ENCODE measurements at places on chromosomes 6 and 20.

- DNase-seq: no peak
These were observed 36.6 kb downstream of the ABRACL start for GRCh38 chr6:139064981-139065665.

- DNase-seq: no peak
These were observed 636.3 kb upstream of the IMPG1 start for GRCh38 chr6:76708641-76709331.

DNA sequence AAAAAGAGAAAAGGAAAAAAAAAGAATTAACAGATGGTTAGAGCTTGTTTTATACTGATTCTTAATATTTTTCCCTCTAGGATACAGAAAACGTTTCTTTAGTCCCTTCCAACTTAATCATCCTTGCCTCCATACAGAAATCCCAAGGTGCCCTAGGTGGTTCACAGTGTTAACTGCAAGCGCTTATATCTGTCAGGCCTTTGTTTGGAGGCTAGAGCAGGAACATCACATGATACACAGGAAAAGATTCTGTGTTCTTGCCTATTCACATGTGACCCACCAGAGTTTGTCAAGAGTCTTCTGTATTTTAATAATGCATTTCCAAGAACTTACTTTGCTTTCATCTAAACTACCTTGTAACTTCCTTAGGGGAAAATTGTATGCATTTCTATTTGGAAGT is 31.3 kb downstream of the ANKRD6 start:
- DNase-seq: no peak

DNA sequence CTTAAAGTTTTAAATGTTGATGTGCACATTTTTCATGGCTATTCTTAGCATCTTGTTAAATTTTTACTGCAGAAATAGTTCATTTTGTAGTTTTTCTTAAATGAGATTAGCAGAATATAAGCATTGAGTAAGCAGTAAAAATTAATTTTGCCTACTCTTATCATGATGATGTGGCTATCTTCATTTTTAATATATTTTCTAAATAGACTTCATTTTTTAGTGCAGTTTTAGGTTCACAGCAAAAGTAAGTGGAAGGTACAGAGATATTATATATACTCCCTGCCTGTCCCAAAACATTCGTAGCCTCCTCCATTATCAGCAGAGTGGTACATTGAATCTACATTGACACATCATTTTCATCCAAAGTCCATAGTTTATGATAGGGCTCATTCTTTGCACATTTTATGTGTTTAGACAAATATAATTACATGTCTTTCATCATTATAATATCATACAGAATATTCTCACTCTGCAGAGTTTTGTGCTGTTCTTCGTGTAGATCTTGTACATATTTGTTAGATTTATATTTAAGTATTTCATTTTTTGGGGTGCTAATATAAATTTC is 13.7 kb downstream of the STXBP5 start:
- no peak for DNase-seq

GRCh38 chr20:37294262-37294981 is 5.0 kb downstream of the MANBAL start:
- no peak for DNase-seq

GRCh38 chr6:166750108-166750793 is 123.2 kb upstream of the RPS6KA2 start:
- DNase-seq: no peak

- DNase-seq: no peak
These were observed 18.9 kb downstream of the TREML1 start for GRCh38 chr6:41135062-41135832.

DNA sequence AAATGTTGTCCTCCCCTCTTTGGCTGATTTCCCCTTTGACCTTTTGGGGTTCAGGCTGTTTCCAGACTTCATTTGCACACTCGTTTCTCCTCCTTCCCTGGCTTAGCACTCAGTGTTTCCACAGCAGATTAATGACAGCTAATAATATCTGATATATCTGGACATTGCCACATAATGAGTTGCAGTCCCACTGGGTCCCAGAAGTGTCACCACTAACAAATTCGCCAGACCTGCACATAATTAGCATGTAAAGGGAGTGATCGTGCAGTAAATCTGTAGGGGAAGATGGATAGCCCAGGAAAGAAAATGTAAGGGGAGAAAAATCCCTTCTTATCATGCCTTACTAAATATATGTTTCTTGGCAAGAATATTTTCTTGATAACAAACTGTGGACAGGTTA is 922.1 kb downstream of the TFAP2A start:
- DNase-seq: no peak

DNA sequence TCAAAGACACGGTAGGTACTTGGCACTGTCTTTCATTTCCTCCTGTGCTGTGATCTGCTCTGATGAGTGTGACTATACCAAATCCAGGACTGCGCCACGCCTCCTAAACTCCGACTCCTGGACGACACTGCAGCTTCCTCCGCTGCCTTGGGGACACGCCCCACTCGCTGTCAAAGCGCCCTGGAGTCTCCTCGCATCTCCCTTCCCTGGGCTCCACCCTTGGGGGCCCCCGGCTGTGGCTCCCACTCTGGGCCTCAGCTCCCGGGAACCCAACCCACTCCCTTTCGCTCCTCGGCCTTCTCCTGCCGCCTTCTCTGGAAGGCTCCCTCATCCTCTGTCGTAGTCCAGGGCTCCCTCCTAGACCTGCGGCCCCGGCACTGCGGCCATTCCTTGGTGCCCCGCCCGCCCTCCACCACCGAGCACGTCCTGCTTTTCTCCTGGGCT is 61.2 kb downstream of the RSPH3 start:
- no peak for DNase-seq

GRCh38 chr6:54114991-54115390 is 3.7 kb downstream of the MLIP start:
- no peak for DNase-seq

DNA sequence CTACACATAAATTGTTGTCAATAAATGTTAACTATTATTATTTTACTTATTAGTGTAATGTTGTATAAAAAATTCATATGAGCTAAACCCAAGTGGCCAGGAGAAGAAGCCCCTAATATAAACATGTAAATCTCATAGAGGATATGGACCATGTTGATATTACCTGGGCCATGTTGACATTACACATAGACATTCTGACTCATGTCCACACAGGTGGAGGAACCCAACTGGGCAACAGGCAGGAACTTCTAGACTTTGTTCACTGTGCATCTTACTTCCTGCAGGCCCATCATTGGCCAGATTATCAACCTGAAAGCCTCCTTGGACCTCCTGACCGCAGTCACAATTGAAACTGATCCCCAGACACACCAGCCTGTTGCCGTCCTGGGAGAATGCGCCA is 7.2 kb downstream of the BPIFA2 start:
- DNase-seq: no peak

GRCh38 chr6:24901698-24902328 is 33.9 kb downstream of the RIPOR2 start:
- DNase-seq: no peak

GRCh38 chr20:37042986-37043972 is 52.5 kb downstream of the RBL1 start:
- no peak for DNase-seq

DNA sequence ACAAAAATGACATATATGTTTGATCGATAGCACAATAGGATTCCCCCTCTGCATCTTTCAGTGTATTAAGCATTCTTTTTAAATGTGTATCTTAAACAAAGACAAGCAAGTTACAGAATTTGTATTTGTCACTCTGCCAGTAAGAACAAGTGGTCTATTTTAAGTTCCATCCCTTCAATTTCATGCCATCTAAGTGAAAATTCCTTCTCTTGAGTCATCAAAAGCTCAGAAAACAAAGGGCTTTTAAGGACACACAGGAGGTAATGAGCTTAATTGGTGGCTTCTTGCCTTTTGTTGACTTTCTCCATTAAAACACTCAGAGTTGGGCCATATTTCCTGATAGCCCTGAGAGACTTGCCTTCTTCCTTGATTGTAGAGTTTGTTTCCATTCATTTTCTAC is 547.8 kb downstream of the TENT5A start:
- no peak for DNase-seq

DNA sequence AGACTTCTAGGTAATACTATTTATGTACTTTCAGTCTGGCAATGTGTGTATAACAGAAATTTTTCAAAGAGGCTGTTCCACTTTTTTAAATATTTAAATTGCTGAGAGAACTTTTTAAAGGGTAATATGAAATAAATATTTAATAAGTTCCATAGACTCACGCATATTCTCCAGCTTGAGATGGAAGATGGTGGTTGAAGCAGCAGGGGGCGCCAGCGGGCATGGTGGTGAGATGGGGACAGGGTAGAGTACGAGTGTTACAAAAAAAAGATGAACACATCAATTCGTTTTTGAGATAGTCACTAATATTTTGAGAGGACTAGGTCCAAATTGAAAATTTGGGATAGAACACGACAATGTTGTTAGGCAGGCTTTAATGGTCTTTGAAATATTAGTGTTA is 68.4 kb downstream of the RSPO3 start:
- DNase-seq: no peak

DNA sequence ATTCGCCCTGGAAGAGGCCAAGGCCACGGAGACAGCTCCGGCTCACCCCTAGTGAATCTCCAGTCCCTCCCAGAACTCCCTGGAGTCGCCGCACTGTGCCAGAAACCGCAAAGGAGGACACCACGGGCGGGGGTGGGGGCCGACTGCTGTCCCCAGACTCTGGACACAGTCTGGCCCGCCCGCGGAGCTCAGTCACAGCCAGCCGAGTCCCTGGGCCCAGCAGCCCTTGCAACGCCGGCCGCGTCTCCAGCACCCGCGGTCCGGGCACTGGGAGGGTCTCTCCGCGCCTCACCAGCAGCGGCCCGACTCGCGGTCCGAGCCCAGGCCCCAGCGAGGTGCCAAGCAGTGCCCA is 518 bp downstream of the PEX6 start:
- DNase-seq: no peak

DNA sequence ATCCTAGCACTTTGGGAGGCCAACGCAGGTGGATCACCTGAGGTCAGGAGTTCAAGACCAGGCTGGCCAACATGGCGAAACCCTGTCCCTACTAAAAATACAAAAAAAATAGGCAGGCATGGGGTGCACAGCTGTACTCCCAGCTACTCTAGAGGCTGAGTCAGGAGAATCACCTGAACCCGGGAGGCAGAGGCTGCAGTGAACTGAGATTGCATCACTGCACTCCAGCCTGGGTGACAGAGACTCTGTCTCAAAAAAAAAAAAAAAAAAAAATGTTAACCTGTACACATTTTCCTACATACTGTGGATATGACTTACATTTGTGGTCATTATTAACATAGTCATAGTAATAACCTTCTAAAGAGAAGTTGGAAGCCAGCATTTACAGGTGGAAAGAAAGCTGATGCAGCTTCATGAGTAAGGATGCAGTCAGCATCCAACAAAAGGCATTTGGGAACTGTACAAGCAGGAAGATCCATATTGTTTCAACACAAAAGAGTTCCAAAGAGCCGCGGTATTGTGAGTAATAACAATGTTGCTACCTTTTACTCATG is 186.2 kb downstream of the GPX5 start:
- DNase-seq: no peak

DNA sequence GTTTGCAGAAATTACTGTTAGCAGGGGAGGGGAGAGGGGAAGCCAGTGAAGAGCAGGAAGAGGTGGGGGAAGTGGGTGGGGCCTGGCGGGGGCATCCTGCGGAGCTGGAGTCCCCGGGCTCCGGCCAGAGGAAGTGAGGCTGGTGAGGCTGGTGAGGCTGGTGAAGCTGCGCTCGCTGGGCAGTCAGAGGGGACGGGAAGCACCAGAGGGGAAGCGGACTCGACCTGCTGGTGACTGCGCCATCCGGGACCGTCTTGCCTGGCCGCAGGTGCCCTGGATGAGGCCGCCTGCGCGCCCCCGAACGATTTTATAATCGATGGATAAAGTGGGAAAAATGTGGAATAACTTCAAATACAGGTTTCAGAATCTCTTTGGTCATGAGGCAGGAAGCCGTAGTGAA is 635.3 kb upstream of the MARCKS start:
- no peak for DNase-seq

DNA sequence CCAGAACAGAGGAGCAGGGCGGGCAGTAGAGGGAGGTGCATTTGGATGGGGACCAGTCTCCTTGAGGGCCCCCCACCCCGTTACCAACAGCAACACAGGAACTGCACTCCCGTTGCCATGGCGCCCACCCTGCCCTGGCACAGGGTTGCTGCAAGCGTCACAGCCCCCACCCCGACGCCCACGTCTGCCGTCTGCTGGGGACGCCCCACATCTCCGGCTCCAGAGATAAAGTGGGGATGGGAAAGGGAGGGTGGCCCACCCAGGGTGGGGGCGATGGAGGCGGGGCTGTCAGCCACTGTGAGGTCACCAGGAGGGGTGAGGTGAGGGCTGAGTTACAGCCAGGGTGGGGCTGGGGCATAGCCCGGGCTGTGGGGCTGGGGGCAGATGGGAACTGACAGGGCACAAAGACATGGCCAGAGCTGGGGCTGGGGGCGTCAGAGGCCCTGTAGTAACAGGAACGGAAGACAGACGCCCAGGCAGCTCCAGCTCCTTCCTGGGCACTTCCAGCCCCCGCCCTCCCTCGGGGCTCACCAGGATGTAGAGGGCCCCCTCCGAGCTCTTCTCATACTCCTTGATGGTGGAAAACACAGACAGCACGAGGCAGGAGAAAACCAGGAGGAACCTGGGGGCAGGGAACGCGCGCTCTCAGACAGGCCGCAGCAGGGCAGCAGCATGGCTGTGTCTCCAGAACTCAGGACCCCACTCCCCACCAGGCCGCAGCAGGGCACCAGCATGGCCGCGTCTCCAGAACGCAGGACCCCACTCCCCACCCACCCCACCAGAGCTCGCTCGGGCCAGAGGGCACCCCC is 26.0 kb downstream of the KCNQ2 start:
- no peak for DNase-seq

DNA sequence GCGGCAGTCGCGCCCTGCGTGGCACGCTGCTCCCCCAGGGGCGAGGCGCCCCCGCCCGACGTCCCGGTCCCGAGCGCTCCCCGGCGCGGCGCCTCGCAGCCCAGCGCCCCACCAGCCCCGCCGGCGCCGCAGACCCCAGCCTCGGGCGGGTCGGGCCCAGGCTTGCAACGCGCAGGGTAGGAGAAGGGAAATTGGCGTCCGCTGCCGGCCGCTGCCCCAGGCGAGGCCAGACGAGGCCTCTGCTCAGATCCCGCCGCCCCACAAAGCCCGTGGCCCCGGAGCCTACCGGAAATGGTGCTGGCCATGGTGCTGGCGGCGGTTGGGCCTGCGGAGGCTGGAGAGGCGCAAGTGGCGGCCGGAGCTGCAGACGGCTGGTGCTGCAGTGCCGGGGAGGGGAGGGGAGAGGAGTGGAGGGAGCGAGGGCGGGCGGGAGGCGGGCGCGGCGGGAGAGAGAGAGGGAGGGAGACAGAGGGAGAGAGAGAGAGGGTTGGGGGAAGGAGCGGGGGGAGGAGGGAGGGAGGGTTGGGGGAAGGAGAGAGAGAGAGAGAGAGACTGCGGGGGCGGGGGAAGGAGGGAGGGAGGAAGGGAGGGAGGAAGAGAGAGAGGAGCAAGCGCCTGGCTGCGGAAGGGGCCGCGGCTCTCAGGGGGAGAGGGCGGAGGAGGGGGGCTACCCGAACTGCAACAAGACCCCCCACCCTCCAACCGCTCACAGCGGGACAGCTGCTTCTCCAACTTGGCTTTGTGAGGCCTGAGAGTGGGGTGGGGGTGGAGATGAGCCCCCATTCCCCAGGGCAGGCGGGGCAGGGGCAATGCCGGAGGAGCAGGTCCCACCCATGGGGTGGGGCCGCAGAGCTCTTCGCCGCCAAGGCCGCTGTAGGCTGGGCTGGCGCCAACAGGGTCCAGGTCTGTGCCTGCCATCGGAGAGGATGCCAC is at the start of gene STMN3:
TSS of gene STMN3 (minus strand) at position 384 of the 933 bp plus-strand sequence. CDS start at position 305, 79 bp downstream.
- DNase-seq: peak; percentile 81

Measured in NCI-H1930 (cell line).